ENCODE measurements at places on chromosomes 16 and 17.

- H3K27ac ChIP-seq = no peak overlapping the region
- H3K36me3 ChIP-seq = peaks cover 70% of the 10 kb centered on the region
- H3K4me1 ChIP-seq = peaks cover 9% of the 10 kb centered on the region
- DNase-seq = peak; percentile 90
- H3K27me3 ChIP-seq = no peaks in the 10 kb centered on the region
Observed at GRCh38 chr16:4402439-4403132, 13.8 kb downstream of the CORO7 start.

DNA sequence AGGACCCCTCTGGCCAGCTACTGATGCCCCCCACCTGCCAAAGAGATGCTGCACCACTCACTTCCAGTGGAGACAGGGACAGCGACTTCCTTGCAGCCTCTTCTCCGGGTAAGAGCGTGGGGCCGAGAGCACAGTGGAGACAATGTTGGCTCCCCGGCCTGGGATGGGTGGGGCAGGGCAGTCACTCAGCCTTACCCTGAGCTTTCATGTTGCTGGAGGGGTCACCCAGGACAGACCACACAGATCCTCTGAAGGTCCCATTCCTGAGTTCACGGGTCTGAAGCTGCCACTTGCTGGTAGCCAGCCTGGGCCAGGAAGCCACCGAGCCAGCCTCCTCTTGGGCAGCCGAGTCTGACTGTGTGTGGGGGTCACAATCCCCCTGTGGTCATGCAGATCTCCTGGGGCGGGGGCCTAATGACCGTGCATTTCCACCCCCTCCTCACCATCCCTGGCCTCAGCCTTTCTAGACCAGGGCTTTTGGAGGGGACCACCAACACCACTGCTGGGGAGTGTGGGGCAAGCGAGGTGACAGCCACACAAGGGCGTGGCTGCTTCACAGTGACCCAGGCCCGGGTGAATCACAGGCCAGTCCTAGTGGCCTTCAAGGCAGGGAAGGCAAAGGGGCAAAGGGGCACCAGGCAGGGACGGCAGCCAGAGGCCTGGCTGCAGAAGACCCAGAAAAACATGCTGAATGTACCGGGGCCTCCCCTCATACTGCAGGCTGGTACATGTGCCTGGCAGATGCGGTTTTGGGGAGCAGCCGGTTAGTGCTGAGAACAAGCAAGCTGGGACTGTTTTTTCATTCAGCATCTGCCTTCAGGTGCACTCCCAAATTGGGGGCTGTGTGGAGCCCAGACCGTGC lies 10.4 kb downstream of the TAF1C start:
- H3K27me3 ChIP-seq = no peaks in the 10 kb centered on the region
- DNase-seq = no peak
- peaks cover 36% of the 10 kb centered on the region for H3K4me1 ChIP-seq
- peaks cover 54% of the 10 kb centered on the region for H3K36me3 ChIP-seq
- peak overlapping the region; percentile 73 for H3K27ac ChIP-seq

DNA sequence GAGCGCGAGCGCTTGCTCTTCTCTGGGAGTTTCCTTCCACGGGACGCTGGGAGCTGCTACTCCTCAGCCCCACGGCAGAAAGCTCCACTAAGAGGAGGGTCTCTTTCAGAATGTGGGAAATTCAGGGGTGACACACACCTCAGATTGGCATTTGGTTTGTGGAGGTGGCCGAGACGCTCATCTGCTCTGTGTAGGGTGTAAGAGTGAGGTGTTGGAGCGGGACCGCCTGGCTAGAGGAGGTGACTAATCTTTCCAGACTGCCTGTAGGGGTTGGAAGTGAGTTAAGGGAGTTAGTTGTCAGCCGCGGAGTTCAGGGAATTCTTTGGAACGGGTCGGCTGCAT lies 735 bp downstream of the PSMD11 start:
- H3K4me1 ChIP-seq = peaks cover 6% of the 10 kb centered on the region
- H3K36me3 ChIP-seq = peaks cover 15% of the 10 kb centered on the region
- peak overlapping the region; percentile 83 for H3K27ac ChIP-seq
- no peak for DNase-seq
- H3K4me3 ChIP-seq = peak overlapping the region; percentile 93

GRCh38 chr16:58628845-58629732 lies 537 bp downstream of the CNOT1 start:
- H3K27ac ChIP-seq = peak overlapping the region; percentile 100
- peak overlapping the region; percentile 79 for H3K4me3 ChIP-seq
- DNase-seq = peak; percentile 19
- H3K27me3 ChIP-seq = no peaks in the 10 kb centered on the region
- H3K4me1 ChIP-seq = peaks cover 12% of the 10 kb centered on the region
- peaks cover 5% of the 10 kb centered on the region for H3K36me3 ChIP-seq

DNA sequence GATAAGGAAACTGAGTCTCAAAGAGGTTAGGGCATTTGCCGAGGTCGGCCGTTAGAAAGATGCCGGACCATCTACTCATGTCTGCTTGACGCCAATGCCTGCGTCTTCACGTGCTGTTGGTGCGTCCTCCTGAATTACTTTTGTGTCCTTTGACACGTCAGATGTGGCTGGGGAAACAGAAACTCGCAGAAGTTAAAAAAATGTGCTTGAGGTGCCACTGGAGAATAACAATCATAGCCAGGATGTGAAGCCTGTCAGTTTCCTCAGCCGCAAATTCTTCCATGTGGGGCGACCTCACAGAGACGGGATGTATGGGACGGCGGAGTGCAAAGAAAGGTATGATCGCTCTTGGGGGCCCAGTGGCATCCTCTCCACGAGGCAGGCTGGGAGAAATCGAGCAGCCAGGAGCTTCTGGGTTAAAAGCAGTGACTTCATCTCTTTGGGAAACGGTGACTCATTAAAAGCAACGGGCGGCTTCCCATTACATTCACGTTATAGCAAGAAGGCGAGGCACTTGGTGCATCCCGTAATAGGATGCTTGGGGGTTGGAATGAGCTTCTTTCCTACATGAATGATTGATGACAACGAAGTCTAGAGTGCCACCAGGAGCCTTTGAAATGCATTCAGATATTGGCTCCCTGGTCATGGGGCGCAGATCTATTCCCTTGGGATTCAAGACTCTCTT lies 67.8 kb downstream of the BMERB1 start:
- no peak overlapping the region for H3K4me3 ChIP-seq
- no peaks in the 10 kb centered on the region for H3K27me3 ChIP-seq
- H3K4me1 ChIP-seq = peaks cover 2% of the 10 kb centered on the region
- H3K27ac ChIP-seq = no peak overlapping the region
- no peaks in the 10 kb centered on the region for H3K36me3 ChIP-seq
